SW480 (cell line): ENCODE measurements at places on chromosomes 3 and 15.
A peak's percentile ranks its signal among the peaks of the same experiment; 100 is the strongest.

- DNase-seq: no peak
These were observed 179.6 kb upstream of the STT3B start for GRCh38 chr3:31353166-31353565.

DNA sequence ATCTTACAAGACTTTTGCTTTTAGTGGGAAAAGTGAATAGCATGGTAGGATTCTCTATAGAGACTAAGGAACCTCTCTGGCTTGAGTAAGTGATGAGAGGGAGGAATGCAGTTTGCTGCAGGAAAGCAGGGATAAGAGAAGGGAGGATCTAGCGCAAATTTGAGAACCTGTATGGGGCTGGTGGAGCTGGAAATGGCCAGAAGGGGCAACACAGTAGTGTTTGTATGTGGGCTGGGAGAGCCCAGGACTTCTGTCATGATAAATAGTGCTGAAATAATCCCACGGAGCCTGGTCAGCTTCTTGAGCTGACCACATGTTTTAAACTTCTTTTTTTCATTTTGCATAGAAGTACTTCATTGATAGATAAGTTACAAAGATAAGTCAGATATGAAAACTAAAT, 11.2 kb upstream of the SHC4 start:
- no peak for DNase-seq

DNA sequence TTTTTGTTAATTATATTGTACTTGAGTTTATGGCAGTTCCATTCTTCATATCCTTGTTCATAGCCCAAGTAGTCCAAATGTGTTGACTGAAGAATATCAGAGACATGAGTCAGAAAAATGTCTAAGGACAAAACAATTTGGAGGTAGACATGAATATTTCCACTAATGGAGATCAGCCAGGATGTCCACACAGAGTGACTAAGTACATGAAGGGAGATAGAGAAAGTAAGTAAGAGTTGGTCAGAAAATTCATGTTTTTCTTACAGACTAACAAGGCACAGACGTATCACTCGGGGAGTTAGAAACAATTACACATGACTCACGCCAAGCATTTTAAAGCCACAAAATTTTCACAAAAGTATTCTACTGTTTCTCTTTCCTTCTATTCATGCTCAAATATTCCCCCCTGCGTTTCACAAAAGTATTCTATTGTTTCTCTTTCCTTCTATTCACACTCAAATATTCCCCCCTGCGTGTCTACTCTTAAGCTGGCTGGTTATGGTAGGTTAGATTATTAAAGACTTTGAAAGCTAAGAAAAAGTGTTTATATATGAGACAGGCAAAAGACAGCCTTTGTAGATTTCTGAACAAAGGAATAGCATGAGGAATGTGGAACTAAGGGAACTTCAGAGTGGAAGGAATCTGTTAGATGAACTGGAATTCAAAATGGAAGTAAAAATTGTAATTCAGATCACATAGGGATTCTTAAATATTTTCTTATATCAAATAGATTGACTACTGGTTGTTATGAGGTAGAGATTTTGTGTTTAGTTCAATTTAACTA, 648.7 kb upstream of the CCDC54 start:
- no peak for DNase-seq

- no peak for DNase-seq
These were observed 271.4 kb downstream of the SQOR start for GRCh38 chr15:45906230-45906629.

- no peak for DNase-seq
These were observed 69.4 kb downstream of the SRGAP3 start for GRCh38 chr3:9179826-9180763.

GRCh38 chr3:14853271-14853951, 34.6 kb downstream of the FGD5 start:
- no peak for DNase-seq

DNA sequence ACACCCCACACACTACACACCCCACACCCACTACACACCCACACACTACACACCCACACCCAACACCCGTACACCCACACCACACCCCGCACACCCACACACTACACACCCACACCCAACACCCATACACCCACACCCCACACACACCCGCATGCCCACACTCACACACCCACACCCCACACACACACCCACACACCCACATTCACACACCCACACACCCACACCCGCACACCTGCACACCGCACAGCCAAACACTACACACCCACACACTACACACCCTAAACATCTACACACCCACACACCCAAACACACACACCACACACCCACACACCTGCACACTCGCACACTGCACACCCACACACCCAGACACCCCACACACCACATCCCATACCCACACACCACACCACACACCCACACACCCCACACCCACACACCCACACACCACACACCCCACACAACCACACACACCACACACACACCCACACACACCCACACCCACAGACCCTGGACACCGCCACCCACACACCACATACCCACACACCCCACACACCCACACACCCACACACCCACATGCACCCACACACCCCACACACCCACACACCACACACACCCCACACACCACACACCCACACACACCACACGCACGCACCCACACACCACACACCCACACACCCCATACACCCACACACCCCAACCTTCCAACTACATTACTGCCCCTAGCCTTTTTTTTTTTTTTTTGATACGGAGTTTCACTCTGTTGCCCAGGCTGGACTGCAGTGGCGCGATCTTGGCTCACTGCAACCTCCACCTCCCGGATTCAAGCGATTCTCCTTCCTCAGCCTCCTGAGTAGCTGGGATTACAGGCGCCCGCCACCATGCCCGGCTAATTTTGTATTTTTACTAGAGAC, 16.9 kb downstream of the CEP19 start:
- DNase-seq: no peak

DNA sequence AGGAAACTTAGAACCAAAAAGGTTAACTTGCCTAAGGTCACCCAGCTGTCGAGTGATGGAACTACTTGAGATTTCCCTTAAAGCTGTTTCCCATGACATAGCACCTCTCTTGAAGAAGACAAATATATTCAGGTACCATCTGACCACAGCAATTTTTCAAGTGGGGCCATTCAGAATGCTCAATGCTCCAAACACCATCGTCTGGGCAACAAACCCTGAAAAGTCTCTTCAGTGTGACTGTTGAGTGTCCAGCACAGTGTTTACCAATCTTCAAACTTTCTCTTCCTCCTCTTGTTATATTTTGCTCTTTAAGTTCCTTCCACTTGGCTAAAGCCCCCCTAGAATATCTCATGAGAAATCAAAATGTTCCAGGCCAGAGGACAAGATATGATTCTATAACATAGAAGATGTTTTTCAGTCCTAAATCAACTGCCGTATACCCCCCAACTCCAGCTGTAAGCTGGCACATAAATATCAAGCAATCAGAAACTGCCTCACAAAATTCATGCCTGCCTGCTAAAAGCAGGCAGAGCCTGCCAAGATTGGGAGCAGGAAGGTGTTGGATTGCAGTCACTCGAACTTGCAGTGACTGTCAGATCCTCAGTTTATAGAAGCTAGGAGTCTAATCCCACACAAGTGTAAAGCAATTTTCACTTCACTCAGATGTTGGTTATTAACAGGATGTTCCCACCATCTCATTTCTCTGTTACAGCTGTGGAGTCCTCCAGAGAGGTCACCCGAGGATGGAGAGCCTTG, 230.5 kb upstream of the MRPL3 start:
- no peak for DNase-seq

GRCh38 chr3:48405971-48406370, 23.9 kb downstream of the PLXNB1 start:
- no peak for DNase-seq

GRCh38 chr15:80485370-80486164, 81.4 kb downstream of the ARNT2 start:
- DNase-seq: no peak

DNA sequence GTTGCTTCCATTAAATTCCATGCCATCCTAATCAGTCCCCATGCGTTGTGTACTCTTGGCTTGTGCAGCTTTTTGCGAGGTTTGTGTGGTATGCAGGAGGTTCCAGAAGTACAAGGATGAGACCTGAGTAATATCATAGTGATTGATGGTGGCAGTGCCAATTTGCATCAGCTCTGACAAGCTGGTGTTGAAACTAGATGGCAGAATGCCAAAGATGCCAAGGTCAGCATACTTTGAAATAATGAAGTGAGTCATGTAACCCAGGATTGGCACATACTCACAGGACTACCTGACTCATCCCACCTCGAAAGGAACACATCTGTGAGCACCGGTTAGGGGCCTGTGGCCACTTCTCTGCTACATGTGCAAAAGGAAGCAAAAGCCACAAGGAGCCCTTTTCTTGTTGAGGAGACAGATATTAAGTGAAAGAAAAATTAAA, 14.3 kb downstream of the KAT2B start:
- peak; percentile 96 for DNase-seq

DNA sequence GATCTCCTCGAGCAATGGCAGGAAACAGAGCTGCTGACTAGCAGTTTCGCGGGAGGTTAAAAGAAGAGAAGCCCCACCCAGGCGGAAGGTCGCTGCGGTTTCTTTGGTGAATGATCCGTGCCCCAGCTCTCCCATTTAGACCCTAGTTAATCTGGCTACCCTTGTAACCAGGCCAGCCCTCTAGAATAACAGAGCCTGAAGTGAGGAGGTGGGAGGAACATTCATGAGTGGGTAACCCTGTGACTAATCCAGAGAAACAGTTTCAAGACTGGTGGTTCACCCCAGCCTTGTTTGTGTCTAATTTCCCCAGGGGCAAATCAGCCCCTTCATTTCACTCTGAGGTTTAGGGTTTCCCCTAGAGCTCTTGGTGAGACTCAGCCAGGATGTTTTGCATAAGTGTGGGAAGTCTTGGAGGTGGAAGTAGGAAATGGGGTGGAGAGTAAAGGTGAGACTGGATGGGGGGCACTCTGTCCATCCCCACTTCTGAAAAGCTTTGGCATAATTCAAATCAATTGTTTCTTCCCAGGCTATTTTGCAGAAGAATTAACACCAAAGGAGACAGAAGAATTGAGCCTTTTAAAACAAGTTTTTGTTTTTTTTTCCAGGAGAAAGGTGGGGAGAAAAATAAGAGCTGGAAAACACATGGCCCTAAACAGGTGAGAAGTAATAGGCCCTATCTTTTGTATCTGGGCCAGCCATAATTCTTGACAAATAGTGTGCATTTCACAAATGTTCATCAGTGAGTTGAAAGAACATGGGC, 303.1 kb downstream of the RPLP1 start:
- peak; percentile 96 for DNase-seq
